ENCODE measurements at places on chromosomes 7 and 10. TPM values are rescaled to one million over a fixed set of nuclear protein-coding genes. Genes with fewer than 3 reads are reported as not detected.

TAS2R3 gene
- total RNA-seq: 1.6 TPM

DNA sequence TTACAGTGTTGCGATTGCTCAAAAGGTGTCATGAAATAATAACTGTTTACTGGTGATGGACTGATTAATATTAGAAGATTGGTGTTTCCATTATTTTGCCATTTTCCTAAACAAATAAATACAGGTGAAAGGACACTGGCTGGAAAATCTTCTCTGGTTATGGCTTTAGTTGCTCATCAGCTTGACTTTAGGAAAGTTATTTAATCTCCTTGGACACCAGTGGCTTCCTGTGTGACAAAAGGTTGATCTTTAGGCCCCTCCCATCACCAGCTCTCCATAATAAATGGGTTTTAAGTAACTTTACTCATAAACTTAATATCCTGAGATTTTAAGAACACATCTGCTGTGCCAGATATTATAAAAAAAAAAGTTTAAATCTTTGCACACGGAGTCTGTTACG lies 737 bp downstream of the CABCOCO1 start:
- H3K27me3 ChIP-seq: no peaks in the 10 kb centered on the region
- DNase-seq: no peak
- H3K4me1 ChIP-seq: peaks cover 10% of the 10 kb centered on the region
- H3K4me3 ChIP-seq: peak overlapping the region; percentile 72
- peak overlapping the region; percentile 66 for H3K27ac ChIP-seq

GRCh38 chr10:100987685-100988049 lies 324 bp downstream of the TWNK start:
- H3K27ac ChIP-seq: peak overlapping the region; percentile 79
- H3K36me3 ChIP-seq: peaks cover 15% of the 10 kb centered on the region
- peaks cover 23% of the 10 kb centered on the region for H3K4me1 ChIP-seq
- DNase-seq: no peak

GRCh38 chr7:14604606-14605005 lies 297.9 kb downstream of the DGKB start:
- no peaks in the 10 kb centered on the region for H3K4me1 ChIP-seq
- H3K36me3 ChIP-seq: no peaks in the 10 kb centered on the region
- no peak overlapping the region for H3K27ac ChIP-seq
- no peaks in the 10 kb centered on the region for H3K27me3 ChIP-seq
- H3K4me3 ChIP-seq: no peak overlapping the region
- no peak for DNase-seq

DNA sequence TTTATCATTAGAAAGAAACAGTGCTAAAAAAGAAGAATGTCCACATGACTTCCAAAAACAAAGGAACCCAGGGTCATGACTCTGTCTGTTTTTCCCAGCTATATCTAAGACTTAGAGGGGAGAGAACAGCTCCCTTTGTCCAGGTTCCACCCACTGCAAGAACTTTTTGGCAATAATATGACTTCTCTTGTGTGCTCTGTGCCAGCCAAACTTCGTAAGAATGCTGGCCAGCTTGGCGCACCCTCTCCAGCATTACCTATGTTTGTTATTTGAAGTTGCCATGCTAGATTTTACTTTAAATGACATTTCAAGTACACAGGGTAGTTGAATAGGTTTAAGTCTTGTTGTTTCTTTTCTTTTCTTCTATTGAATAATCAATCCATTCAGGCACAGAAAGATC lies 371.4 kb downstream of the KCNMA1 start:
- DNase-seq: no peak
- H3K4me1 ChIP-seq: peaks cover 9% of the 10 kb centered on the region
- H3K36me3 ChIP-seq: no peaks in the 10 kb centered on the region
- no peaks in the 10 kb centered on the region for H3K27me3 ChIP-seq

GRCh38 chr10:79059859-79060379 lies 8.8 kb upstream of the ZMIZ1 start:
- no peak overlapping the region for H3K4me3 ChIP-seq
- no peak for DNase-seq
- peaks cover 8% of the 10 kb centered on the region for H3K27me3 ChIP-seq
- H3K4me1 ChIP-seq: no peaks in the 10 kb centered on the region
- H3K27ac ChIP-seq: no peak overlapping the region

DNA sequence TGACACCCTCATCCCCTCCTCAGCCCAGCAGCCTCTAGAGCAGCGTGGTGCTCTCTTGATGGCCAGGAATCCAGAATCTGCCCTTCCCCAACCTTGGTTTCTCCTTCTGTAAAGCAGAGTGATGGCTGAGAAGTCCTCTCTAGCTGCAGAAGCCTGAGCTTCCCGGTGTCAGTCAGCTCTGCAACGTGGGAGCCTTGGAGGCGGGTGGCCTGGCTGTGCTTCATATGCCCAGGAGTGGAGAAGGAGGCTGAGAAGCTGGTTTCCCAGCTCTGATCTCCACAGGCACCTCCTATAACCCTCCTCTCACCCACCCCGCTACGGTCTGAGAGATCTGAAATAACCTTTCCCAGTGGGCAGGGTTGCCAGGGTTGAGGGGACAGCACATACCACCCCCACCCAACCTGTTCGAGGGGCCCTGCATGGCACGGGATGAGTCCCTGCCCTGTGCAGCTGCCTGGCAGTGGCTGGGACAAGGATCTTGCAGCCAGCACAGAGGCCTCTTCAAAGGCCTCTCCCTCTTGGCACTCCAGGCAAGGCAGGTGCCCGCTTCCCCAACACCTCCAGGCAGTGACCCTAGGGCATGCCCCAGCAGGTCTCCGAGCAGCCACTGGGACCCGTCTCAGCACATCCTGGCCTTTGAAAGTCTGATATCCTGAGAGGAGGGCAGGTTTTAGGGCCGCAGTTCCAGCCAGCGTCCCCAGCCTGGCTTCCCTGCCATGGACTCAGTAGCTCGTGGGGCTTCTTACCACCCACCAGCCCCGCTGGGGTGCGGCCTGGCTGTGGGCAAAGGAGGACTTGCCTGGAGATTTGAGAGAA lies 18.3 kb upstream of the SLC29A3 start:
- no peaks in the 10 kb centered on the region for H3K27me3 ChIP-seq
- no peak overlapping the region for H3K27ac ChIP-seq
- H3K4me3 ChIP-seq: no peak overlapping the region
- no peak for DNase-seq
- peaks cover 2% of the 10 kb centered on the region for H3K36me3 ChIP-seq
- no peaks in the 10 kb centered on the region for H3K4me1 ChIP-seq

DNA sequence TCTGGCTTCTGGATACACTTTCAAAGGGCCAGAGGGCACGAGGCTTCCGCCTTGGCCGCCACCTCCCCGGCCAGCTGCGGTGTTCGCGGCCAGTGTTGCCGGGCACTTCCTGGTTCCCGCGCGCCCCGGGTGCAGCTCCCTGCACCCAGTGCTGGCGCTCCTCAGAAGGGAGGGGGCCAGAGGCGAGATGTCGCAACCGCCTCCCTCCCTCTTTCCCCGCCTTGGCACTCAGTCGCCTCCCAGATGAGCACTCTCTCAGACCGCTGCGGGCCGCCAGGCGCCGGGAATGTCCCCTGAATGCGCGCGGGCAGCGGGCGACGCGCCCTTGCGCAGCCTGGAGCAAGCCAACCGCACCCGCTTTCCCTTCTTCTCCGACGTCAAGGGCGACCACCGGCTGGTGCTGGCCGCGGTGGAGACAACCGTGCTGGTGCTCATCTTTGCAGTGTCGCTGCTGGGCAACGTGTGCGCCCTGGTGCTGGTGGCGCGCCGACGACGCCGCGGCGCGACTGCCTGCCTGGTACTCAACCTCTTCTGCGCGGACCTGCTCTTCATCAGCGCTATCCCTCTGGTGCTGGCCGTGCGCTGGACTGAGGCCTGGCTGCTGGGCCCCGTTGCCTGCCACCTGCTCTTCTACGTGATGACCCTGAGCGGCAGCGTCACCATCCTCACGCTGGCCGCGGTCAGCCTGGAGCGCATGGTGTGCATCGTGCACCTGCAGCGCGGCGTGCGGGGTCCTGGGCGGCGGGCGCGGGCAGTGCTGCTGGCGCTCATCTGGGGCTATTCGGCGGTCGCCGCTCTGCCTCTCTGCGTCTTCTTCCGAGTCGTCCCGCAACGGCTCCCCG lies at the start of gene FFAR4:
FFAR4 (plus strand) TSS at position 231 of the 842 bp plus-strand sequence; CDS start at position 287, 56 bp downstream.
- DNase-seq: no peak
- peaks cover 4% of the 10 kb centered on the region for H3K36me3 ChIP-seq
- H3K27me3 ChIP-seq: peaks cover 52% of the 10 kb centered on the region
- peaks cover 6% of the 10 kb centered on the region for H3K4me1 ChIP-seq

GRCh38 chr7:154777489-154777888 lies 225.4 kb downstream of the PAXIP1 start:
- H3K36me3 ChIP-seq: peaks cover 2% of the 10 kb centered on the region
- H3K27ac ChIP-seq: no peak overlapping the region
- H3K27me3 ChIP-seq: no peaks in the 10 kb centered on the region
- DNase-seq: no peak
- H3K4me3 ChIP-seq: no peak overlapping the region

NRBF2 gene
- 23.1 TPM for total RNA-seq

DNA sequence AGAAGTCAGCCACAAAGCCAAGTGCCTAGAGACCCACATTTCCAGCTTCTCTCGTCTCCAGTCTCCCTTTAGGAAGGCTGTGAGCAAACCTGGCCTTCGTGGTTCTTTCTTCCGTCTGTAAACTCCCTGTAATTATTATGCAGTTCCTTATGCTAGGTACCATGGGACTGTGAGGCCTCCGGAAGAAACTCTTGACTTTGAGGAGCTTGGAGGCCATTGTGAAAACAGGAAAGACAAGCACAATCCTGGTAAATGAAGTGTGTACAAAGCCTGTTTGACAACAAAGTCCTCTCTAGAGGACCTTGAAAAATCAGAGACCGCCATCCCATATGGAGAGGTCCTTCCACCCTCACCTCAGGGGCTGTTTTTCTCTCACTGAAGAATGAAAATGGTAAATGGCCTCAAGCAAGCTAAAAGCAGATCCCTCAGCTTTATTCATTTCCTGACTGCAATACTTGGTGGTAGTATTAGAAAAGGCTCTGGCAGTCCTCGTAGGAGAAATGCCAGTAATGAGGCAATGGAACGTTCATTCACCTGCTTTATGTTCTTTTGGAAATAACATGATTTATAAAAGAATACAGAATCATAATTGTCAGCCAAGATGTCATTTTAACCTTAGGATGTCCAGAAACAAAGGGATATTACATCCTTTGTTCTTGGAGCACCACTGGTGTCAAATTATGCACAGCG lies 926.4 kb downstream of the LRMDA start:
- no peaks in the 10 kb centered on the region for H3K27me3 ChIP-seq
- no peaks in the 10 kb centered on the region for H3K36me3 ChIP-seq
- peaks cover 19% of the 10 kb centered on the region for H3K4me1 ChIP-seq
- no peak overlapping the region for H3K4me3 ChIP-seq

DNA sequence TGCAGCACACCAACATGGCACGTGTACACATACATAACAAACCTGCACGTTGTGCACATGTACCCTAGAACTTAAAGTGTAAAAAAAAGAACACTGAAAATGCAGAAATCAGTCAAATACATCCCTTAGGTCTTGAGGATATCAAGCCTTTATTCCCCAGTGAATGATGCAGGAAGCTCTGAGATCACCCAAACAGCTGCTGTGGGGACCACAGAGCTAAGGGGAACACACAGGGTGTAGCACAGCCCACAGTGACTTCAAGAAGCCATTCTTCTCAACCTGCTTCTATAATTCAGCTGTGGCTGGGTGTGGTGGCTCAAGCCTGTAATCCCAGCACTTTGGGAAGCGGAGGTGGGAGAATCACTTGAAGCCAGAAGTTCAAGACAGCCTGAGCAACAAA lies 314.9 kb downstream of the CALN1 start:
- no peak overlapping the region for H3K4me3 ChIP-seq
- H3K27me3 ChIP-seq: no peaks in the 10 kb centered on the region
- no peak for DNase-seq
- H3K36me3 ChIP-seq: no peaks in the 10 kb centered on the region

SRRM3 gene
- 0.71 TPM for total RNA-seq

- no peaks in the 10 kb centered on the region for H3K36me3 ChIP-seq
- no peak overlapping the region for H3K4me3 ChIP-seq
- no peaks in the 10 kb centered on the region for H3K27me3 ChIP-seq
- H3K4me1 ChIP-seq: peaks cover 38% of the 10 kb centered on the region
- peak overlapping the region; percentile 96 for H3K27ac ChIP-seq
- DNase-seq: no peak
Measured at GRCh38 chr7:19405541-19405940, 260.3 kb upstream of the FERD3L start.

DNA sequence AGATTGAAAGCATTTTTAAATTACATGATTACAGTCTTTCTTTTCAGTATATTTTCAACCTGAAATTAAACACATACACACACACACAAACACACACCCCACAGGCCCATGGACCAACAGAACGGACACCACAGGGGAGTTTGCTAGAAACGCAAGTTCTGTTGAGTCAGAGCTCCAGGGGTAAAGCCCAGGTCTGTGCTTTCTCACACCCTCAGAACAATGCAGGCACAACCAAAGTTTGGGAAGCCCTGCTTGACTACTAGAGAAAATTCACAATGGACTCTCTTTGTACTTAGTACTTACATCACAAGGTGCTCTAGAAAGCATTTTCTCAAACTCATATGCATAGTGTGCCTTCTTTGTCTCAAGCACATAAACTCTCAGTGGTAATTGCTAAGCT lies 704.0 kb upstream of the IGFBP3 start:
- H3K36me3 ChIP-seq: no peaks in the 10 kb centered on the region
- peaks cover 30% of the 10 kb centered on the region for H3K4me1 ChIP-seq
- no peaks in the 10 kb centered on the region for H3K27me3 ChIP-seq
- no peak for DNase-seq

GRCh38 chr10:99394761-99395386 lies 35.5 kb downstream of the GOT1 start:
- DNase-seq: no peak
- H3K36me3 ChIP-seq: peaks cover 17% of the 10 kb centered on the region
- peaks cover 27% of the 10 kb centered on the region for H3K4me1 ChIP-seq
- H3K27me3 ChIP-seq: no peaks in the 10 kb centered on the region
- no peak overlapping the region for H3K4me3 ChIP-seq
- no peak overlapping the region for H3K27ac ChIP-seq

GRCh38 chr10:91804126-91804510 lies 5.9 kb downstream of the TNKS2 start:
- no peaks in the 10 kb centered on the region for H3K27me3 ChIP-seq
- H3K27ac ChIP-seq: no peak overlapping the region
- H3K4me3 ChIP-seq: no peak overlapping the region
- H3K36me3 ChIP-seq: peaks cover 37% of the 10 kb centered on the region
- peaks cover 47% of the 10 kb centered on the region for H3K4me1 ChIP-seq

LRMDA gene
- 0.19 TPM for total RNA-seq

CRYGN gene
- not detected for total RNA-seq

DNA sequence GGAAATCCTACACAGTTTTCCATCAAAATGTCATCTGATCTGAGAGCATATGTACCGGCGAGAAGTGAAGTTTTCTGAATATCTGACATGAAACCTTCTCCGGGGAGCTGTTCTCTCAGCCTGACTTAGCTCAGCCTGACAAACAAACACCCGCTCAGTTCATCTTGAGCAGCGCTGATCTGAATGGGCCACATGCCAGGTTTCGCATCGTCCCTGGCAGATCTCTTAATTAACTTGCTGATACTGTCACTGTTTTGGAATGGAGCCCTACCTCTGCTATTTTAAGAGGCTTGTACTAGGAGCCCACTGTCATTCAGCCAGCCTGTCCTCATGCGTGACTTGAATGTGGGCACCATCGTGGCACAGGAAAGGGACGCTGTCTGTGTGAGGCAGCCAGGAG lies 109.2 kb downstream of the STRA8 start:
- no peak overlapping the region for H3K4me3 ChIP-seq
- no peak for DNase-seq
- H3K36me3 ChIP-seq: no peaks in the 10 kb centered on the region
- peaks cover 20% of the 10 kb centered on the region for H3K27me3 ChIP-seq
- H3K27ac ChIP-seq: no peak overlapping the region

- no peak for DNase-seq
- peaks cover 13% of the 10 kb centered on the region for H3K4me1 ChIP-seq
- H3K4me3 ChIP-seq: no peak overlapping the region
Measured at GRCh38 chr10:78575400-78575799, 493.4 kb upstream of the ZMIZ1 start.

Measured in osteocyte (in vitro differentiated cells).